ENCODE measurements at places on chromosomes 13 and 19.
A peak's percentile ranks its signal among the peaks of the same experiment; 100 is the strongest.

DNA sequence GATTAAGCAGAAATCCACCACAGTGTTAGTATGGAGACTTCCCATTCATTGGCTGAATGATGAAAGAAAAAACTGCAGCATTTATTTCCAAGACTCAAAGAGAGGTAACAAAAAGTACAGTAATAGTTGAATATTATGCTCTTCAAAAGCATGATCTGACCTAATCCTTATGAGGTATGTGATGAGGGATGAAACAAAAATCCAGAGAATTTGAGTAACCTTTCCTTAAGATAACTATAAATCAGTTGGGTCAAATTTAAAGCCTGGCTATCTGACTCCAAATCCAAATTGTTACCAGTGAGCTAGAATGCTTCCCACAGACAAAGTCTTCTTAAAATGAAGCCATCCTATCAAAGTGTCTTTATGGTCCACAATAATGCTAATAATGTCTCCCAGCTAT lies 38.1 kb downstream of the NUFIP1 start:
- DNase-seq, result no peak

GRCh38 chr19:54180691-54181091 lies 7.7 kb upstream of the TMC4 start:
- DNase-seq, result no peak

GRCh38 chr13:113176280-113176679 lies 17.8 kb downstream of the PROZ start:
- no peak for DNase-seq

- DNase-seq, result no peak
These were observed 5.5 kb upstream of the ENOX1 start for GRCh38 chr13:43792076-43792881.

DNA sequence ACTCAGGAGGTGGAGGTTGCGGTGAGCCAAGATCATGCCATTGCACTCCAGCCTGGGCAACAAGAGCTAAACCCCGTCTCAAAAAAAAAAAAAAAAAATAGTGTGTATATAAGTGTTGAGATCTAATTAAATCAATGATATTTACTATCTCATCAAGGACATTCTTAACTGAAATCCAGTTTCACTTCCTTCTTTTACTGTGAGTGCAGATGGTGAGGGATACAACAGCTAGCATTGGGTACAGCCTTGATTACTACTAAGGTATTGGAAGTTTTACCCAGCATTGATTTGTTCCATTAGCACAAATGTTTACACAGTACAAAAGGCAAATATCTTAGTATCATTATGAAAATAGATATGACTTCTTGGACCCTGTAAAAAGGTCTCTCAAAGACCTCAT lies 546.6 kb downstream of the KCTD12 start:
- DNase-seq, result no peak

- no peak for DNase-seq
These were observed 24.8 kb downstream of the RANBP3 start for GRCh38 chr19:5953030-5953589.

- no peak for DNase-seq
These were observed 223.8 kb downstream of the MAB21L1 start for GRCh38 chr13:35252536-35253205.

DNA sequence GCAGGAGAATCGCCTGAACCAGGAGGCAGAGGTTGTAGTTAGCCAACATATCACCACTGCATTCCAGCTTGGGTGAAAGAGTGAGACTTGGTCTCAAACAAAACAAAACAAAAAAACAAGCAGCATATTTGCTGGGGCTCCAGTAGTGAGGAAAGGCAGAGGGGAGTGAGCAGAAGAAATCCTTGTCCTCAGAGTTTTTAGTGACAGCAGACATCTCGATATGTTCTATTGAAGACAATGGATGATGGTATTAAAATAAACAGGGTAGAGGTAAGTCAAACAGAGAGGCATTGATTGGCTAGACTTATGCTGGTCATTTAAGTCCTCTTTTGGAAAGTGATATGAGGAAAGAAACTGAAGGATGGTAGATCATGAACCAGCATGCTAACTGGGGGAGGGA lies 19.0 kb downstream of the NLRP7 start:
- no peak for DNase-seq

- no peak for DNase-seq
These were observed 223.9 kb downstream of the LHFPL6 start for GRCh38 chr13:39379118-39379517.

GRCh38 chr13:66635526-66635925 lies 594.6 kb downstream of the PCDH9 start:
- DNase-seq, result no peak

DNA sequence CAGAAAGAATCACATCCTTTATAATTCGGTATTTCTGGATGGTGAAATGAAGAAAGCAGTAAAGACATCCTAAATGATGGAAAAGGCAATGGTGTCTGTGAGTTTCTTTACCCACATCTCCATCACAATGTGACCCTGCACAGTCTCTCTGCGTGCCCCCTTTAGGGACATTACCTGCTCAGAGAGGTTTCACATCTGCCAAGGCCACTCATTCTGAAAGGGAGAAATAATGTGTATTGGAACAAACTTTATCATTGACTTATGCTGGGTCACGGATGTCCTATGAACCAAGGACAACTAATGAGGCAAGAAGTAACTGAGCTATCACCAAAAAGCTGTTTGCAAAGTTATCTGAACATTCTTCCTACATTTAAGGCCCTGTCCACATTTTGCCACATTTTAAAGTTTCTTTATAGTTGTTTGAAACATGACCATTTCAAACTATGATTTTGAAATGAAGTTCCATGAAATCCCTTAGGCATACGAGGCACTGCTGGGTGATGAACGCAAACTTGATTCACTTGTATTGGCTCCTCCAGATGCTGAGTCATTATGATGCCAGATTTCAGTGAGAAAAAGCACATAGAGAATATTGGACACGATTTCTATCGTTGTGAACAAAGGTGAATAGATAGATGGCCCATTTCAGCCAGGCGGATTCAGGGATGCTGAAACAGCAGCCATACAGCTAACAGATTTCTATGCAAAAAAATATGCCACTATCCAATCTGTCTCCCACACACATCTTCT lies 63.5 kb upstream of the HMGB1 start:
- no peak for DNase-seq

- DNase-seq, result no peak
These were observed 6.4 kb downstream of the AXL start for GRCh38 chr19:41225238-41226052.

DNA sequence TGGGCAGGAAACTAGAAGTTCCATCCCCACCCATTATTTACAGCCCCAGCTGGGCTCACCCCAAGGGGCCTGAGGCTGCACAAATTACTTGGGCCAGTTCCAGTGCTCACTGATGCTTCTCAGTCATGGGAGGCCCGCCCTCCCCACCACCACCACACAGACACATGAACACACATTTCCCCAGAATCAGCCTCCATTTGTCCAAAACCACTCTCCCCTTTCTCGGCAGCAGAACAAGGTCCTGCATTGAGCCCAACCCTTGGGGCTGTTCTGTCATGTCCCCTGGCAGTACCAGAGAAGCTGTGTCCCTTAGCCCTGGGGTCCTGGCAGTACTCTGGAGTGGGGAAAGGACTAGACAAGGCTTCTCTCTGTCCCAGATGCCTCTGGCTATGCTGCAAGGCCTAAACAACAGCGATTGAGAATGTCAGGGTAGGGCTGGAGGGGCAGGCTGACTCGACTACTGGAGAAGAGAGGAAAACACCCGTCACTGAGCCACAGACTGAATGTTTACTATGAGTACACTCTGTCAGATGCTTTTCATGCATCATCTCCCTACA lies 21.8 kb downstream of the SAMD4B start:
- no peak for DNase-seq

DNA sequence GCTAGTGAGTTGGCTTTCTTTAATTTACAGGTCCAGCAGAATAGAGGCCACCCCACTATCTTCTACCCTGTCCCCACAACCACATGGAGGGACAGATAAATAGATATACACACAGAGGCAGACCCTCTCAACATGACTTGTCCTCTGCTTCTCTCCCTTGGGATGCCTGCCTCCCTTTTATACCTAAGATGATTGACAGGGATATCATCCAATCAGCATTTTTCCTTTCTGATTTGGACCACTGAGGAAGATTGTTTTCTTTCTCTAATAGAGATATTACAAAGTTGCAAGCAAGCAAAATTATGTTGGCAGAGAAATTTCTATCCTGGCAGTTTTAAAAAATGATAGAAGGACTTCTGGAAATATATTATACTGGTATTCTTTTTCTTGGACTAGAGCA lies 35.8 kb downstream of the STOML3 start:
- DNase-seq, result no peak

- no peak for DNase-seq
These were observed 279.3 kb downstream of the RBM26 start for GRCh38 chr13:79126706-79127105.

DNA sequence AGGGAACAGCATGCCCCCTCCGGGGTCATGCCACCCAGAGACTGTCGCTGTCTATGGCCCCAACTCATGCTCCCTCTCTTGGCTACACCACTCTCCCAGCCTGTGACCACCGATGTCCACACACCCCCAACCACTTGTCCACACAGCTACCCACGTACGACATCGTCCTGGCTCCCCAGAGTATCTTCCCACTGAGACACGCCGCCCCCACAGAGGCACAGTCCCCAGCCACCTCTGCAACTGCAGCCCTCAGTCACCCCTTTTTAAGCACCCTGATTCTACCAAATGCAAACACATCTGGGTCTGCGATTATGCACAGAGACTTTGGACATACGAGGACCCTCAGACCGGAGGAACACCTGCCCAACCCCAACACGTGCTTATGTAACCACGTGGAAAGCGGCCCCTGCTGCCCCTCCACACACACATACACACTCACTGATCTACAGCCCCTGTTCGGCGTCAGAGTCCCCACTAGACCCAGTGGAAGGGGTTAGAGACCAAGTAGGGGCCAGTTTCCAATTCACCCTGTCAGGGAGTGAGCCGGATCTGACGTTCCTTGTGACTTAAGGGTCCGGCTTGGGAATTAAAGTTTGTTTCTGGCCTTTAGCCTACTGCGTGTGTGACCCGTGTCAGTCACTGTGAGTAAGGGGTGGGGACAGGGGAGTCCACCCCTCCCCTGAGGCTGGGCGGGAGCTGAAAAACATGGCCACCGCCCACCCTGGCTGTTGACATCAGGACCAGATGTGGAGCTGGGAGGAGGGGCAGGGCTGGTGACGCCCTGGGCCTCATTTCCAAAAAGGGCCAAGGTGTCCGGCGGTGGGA lies 11.9 kb upstream of the AXL start:
- DNase-seq, result no peak

DNA sequence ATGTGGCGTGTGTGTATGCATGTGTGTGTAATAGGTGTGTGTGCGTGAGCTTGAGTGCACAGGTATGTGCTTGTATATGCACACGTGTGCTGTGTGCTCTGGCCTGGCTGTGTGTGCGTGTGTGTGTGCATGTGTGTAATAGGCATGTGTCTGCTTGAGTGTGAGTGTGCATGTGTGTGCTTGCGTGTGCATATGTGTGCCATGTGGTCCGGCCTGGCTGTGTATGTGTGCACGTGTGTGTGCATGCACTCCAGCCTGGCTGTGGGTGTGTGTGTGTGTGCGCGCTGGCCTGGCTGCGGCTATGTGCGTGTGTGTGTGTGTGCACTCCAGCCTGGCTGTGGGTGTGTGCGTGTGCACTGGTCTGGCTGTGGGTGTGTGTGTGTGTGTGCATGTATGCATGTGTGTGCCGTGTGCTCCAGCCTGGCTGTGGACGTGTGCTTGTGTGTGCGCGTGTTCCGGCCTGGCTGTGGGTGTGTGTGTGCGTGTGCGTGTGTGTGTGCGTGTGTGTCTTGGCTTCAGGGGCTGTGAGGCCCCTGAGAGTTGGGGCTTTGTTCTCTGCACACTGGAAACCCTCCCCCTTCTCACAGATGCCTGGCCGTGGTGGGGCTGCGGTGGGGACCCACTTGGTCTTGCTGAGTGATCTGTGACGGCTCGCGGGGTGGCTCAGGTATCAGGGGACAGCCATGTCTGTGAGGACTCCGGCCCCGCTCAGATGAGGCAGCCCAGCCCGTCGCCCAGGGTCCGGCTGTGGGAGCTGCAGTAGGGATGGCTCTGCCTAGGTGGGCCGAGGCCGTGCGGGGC lies 8.2 kb downstream of the SPPL2B start:
- no peak for DNase-seq

GRCh38 chr19:1155352-1156304 lies 18.4 kb downstream of the SBNO2 start:
- no peak for DNase-seq

DNA sequence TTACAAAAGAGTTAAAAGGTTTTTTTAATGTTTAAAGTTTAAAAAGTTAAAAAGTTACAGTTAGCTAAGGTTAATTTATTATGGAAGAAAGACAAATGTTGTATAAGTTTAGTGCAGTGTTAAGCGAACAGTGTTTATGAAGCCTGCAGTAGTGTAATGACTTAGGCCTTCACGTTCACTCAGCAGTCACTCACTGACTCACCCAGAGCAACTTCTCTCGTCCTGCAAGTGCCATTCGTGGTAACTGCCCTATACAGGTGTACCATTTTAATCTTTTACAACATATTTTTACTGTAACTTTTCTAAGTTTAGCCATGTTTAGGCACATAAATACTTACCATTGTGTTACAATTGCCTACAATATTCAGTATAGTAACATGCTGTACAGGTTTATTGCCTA lies 398.2 kb upstream of the NBEA start:
- no peak for DNase-seq

DNA sequence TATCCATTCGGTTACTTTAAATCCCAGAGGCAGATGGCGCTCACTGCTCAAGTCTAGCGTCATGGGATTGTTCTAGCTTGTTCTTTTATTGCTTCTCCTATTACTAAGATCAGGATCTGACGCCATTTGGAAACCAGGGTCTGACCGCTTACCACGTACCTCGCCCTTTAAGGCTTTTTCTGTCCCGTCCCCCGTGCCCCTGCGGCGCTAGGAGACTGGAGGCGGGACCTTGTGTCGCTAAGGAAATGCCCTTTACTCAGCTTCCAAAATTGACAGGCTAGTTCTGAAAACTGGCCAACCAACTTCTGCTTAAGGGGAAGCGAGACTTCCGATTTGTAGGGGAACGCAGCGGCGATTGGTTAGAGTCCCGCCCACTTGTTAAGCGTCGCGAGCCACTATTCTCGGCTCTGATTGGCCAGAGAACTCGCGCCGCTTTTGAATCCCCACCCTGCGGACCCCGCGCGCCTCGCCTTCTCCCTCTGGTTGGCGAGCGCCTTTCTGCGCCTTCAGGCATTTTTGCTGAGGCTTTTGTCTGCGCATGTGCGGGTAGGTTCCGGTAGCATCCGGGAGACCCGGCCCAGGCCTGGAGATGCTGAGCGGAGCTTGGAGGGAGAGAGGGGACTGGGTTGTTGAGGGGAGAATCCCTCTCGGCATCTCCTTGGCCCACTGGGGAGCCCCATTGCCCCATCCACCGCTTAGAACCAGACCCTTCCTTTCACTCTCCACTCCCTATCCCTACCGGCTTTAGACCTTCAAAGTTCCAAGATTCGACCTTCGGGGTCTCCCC lies 3.9 kb upstream of the C19orf84 start:
- peak; percentile 83 for DNase-seq

- DNase-seq, result no peak
These were observed 851 bp downstream of the ZNF320 start for GRCh38 chr19:52896431-52897137.

DNA sequence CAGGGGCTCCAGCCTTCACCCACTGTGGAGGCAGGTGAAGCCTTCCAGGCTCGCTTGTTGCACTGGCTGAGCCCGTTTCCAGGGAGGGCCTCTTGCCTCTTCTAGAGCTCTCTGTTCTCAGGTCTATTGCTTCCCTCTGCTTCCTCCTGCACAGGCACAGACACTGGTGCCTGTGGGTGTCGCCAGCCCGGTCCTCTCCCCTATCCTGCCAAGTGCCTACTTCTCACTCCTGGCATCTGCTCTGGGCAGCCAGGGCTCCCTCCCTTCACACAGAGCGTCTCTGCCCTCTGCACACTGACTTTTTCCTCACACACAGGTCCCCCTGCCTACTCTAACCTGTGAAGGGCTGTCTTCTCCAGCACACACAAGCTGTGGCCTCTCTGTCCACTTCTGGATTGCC lies 60.3 kb downstream of the SLC7A9 start:
- DNase-seq, result no peak
